ENCODE measurements at places on chromosomes 7 and 10. TPM values are rescaled to one million over a fixed set of nuclear protein-coding genes. Genes with fewer than 3 reads are reported as not detected.

Gene PNLIPRP1
- not detected for total RNA-seq

Gene TMEM273
- 13.5 TPM for total RNA-seq

Gene NEBL
- total RNA-seq: 0.26 TPM

Gene ZNF503
- 30.5 TPM for total RNA-seq

Gene LBX1
- not detected for total RNA-seq

Gene PDZD7
- under 0.01 TPM for total RNA-seq

Gene LOXL4
- total RNA-seq: 8.1 TPM

Gene CAV2
- total RNA-seq: 105 TPM

Gene SLC35G1
- 6.7 TPM for total RNA-seq

Gene CPN1
- not detected for total RNA-seq

Gene HOXA4
- total RNA-seq: 0.26 TPM

Gene ERVW-1
- not detected for total RNA-seq

Gene ATOH7
- not detected for total RNA-seq

Gene OR2A1
- total RNA-seq: 3.8 TPM

Gene SPDYE8
- 0.14 TPM for total RNA-seq

Gene CPVL
- 8.5 TPM for total RNA-seq

Gene HMX2
- total RNA-seq: not detected

Gene HOXA11
- total RNA-seq: 52.0 TPM

Gene HOXA6
- total RNA-seq: 15.6 TPM

Gene TWIST1
- 18.5 TPM for total RNA-seq

Gene TMEM270
- not detected for total RNA-seq

Gene CYP3A5
- total RNA-seq: not detected

Gene SEMA4G
- 4.3 TPM for total RNA-seq

Gene IQUB
- 2.4 TPM for total RNA-seq

Gene SPDYE16
- 3.6 TPM for total RNA-seq
